ENCODE measurements at places on chromosomes 2 and 18.

DNA sequence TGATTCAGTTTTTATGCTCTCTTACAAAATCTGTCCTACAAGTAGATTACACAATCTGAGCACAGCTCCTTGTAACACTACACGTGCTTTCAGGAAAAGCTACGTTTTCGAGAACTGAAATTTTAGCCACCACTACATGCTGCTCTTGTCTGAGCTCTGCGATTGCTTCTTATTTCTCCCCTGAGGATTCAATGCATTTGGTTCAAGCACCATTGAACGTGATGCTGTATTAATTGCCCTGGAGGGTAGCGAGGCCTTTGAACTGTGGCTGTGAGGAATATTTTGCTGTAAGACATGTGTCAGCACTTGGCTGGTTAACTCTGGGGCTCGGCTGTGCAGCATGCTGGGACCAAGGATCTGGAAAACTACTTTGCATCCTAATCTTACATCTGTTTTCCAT is 405.8 kb downstream of the EPHA4 start:
- DNase-seq = no peak

GRCh38 chr2:110674620-110675555 is 3.0 kb downstream of the BUB1 start:
- peak; percentile 86 for DNase-seq

DNA sequence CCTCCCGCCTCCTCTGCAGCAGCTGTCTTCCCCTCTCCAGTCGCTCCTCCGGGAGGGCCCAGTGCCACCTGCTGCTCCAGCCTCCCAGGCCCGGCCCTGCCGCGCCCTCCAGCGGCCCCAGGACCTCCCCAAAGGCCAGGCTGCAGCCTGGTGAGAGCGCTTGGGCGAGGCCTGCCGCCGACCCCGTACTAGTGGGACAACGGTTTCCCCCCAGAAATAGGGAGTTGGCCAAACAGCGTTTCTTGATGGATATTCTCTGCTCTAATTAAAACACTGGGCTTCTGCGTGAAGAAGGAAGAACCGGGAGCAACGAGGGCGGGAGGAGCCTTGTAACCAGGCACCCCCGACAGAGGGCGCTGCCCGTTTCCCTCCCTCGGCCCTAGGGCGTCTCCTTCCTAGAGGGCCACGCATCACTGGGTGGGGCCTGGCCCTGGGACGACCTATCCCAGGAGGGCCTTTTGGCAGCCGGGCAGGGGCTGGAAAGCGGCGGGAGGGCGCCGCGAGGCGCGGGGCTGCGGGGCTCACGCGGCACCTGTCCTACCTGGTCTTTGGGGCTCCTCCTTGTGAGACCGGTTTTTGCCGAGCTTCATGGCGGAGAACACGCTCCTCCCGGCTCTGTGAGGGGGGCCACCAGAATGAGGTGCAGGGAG is 25.4 kb upstream of the OTOF start:
- peak; percentile 97 for DNase-seq

GRCh38 chr18:75074196-75075015 is 134.5 kb downstream of the PTGR3 start:
- no peak for DNase-seq

DNA sequence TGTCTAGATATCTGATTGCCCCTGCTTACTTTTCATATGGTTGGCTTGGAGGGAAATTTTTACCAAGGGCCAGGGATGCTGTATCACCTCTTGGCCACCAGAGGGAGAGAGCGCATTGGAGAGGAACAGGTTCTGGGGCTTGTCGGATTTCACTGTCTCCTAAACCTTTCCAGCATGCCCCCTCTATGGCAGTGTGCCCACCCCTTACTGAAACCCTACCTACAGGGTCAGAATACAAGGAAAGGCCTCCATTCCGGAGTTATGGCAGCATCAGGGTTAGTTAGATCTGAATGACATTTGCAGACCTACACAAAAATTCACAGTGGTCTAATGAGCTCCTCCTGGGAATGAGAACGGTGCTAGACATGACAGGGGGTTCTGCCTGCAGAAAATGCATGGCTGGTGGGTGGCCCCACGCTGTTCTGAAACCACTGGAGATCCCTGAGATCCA is 5.8 kb downstream of the SLC14A2 start:
- peak; percentile 80 for DNase-seq

GRCh38 chr18:199214-199613 is 40.9 kb downstream of the USP14 start:
- DNase-seq = no peak

DNA sequence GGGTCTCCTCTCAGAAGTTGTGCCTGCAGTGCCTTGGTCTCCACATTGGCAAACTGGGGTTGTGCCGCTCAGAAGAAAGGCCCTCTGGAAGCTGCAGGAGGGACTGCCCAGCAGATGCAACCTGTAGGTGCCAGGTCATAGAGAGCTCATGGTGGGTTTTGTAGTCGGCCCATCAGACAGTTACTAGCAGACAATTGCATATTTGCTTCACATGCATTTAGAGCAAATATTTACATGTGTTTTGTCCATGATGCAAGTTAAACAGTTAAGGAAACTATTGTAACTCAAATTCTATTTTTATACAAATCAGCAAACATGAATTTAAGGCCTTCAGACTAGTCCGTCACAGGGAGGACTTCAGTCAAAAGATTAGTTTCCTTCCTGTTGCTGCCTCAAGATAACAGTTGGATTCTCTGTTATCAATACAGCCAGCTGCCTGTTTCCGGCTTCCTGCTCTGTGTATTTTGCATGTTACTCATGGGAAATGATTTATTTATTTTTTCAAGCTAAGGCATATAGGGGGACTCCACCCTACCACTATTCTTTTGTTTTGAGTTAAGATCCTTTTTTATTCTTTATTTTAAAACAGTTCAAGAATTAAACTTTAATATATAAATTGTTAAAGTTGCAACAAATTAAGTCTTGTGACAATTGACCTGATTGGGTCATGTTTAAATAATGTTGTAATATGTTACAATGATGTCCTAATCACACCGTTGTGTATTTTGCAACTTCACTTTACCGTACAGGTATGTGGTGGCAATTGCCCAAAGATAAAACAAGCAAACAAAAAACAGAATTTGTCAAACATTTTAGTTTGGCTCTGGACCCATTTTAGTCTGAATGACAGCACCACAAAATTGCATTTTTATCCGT is 133.5 kb downstream of the SPTBN1 start:
- no peak for DNase-seq

DNA sequence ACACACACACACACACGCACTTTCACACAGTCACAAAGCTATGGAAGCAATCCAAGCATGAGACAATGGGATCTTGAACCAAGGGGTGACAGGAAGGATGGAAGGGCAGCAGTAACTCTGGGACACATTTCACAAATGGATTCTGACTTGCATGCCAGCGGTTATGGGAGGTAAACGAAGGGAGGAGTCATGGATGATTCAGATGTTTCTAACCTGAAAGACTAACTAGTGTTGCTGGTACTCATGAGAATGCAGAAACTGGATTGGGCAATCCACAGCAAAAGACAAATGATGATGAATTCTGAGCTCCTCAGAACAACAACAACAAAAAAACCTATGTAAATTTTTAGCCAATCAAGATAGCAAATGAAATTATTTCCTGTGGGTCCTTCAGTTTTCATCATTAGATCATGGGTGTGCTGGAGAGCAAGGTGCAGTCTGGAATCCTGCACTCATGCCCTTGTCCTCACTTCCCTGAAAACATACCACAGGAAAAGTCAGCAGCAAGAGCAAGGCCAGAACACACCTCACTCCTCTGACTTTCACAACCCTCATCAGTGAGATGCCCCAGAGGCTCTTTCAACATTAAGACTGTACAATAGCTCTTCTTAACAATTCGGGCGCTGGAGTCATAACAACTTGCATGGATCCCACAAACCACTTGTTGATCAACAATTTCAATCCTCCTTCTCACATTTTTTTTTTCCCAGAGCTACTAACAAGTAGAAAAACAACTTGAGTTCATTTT is 32.6 kb downstream of the ABCA12 start:
- no peak for DNase-seq

- DNase-seq = no peak
Observed at GRCh38 chr2:21627938-21628337, 504.2 kb downstream of the TDRD15 start.

GRCh38 chr18:48996041-48996440 is 45.3 kb upstream of the SMAD7 start:
- DNase-seq = no peak

DNA sequence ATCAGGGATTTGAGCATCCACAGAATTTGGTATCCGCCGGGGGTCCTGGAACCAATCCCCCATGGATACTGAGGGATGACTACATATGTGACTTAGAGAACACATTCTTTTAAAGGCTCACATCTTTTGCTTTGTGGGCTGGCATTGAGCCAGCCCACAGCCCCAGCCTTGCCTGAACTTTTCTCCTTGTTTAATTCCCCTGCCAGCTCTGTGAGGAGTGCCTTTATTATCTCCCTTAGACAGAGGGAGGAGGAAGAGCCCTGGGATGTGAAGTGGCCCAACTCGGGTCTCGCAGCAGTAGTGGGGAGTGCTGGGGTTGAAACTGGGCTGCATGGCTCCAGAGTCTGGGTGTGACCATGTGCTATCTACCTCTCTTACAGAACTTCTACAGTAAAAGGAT is 7.6 kb downstream of the TTC39C start:
- DNase-seq = no peak

DNA sequence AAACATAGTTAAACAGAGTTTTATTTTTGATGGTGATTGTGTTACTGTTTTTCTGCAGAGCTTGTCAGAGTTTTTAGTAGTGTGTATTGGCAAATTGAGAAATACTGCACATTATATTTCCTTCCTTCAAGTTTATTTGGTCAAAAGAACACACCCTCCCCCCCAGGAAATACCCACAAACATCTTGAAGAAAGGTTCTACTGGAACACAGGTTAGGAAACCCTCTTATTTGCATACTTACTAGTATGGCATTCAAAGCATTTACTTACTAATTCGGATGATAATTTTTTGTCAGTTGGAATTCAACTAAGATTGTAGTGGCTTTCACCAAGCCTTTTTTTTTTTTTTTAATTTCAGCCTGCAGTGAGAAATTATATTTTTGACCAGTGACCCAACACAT is 9.1 kb downstream of the CAB39 start:
- no peak for DNase-seq

Data from endodermal cell (in vitro differentiated cells).